ENCODE measurements at places on chromosomes 3 and 15.

DNA sequence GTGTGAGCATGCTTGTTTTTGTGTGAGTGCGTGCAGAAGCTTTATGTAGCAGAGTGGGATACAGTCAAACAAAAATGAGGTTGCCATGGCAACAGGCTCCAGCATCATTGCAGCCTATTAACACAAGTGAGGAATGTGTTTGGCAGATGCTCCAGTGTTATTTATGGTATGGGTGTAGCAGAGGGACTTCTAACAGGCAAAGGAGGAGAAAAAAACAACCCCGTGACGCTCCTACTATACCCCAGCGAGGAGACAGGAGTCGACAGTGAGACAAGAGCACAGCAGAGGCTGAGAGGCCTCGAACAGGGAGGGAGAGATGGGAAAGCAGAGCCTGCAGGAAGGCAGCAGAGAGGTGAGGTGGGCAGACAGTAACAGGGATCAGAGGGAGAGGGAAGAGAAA is 4.9 kb downstream of the ADCY5 start:
- DNase-seq, result peak; percentile 40

DNA sequence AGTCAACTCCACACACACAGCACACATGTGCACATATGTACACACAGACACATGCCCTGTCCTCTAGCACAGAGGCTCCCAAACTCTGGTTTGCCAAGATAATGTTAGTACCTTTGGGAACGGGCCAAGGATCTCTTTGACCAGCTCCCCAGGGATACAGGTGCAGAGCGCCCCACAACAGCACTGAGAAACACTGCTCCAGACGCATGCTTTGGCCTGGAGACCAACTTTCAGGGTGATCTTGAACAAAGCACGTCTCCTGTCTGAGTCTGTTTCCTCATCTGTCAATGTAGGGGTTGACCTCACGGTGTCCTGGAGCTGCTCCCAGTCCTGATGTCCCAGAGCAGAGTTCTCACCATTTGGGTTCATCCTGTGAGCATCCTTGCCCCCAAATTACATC is 15.9 kb upstream of the SKOR1 start:
- DNase-seq, result no peak

DNA sequence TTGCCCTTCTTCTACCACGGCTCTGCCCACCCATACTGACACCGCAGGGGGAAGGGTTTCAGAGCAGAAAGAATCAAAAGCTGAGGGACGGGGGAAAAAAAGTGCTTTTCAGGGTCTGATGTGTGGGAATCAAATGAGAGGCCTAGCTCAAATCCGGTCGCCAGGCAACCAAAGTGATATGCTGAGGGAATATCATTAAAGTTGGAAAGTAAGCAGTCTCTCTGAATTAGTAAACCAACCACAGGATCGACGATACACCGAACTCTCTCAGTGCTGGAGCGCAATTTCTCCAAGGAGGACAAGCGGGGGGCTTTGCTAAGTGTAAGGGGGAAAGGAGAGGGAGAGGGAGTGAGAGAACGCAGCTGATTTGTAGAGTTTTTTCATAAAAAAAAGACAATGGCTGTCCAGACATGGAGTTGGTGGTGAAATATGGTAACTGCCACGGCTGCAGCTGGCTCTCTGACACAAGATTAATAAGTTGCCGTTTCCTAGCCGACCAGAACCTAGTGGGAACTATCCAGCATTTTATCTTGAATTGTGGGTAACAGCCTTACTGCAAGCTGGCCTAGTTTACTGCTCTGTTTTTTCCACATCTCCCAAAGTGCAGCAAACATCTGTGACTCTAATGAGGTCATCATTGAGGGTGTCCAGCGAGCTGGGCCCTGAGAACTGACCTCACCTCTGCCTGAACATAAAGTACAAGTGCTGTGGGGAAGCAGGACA is 530.2 kb downstream of the SOX2 start:
- peak; percentile 58 for DNase-seq

GRCh38 chr3:28290863-28291300 is 49.5 kb downstream of the CMC1 start:
- DNase-seq, result no peak

GRCh38 chr15:77030048-77030927 is 35.4 kb downstream of the PSTPIP1 start:
- DNase-seq, result no peak

DNA sequence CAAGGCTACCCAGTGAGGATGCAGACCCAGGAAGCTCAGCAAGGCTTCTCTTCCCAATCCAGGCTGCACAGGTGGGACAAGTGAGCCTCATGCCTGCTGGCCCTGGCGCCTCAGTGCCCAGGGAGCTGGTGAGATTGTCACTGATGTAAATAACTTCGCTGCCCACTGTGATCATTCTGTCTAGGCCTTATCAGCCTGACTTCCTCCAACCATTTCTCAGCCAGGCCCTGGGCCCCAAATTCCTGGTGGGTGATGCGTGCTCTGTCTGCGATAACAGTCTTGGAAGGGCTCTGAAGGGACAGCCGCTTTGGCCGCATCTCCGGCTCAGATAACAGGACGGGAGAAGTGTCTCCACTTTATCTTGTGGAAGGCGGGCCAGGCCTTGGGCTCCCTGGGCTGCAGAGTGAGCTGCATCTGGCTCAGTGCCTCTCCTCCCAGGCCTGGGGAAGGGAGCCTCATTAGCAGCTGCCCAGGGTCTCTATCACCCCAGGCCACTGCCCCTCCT is 2.2 kb upstream of the FBLN2 start:
- DNase-seq, result no peak

GRCh38 chr15:57143511-57144078 is 225.2 kb downstream of the TCF12 start:
- no peak for DNase-seq

GRCh38 chr3:113186566-113186965 is 24.8 kb upstream of the BOC start:
- DNase-seq, result no peak

DNA sequence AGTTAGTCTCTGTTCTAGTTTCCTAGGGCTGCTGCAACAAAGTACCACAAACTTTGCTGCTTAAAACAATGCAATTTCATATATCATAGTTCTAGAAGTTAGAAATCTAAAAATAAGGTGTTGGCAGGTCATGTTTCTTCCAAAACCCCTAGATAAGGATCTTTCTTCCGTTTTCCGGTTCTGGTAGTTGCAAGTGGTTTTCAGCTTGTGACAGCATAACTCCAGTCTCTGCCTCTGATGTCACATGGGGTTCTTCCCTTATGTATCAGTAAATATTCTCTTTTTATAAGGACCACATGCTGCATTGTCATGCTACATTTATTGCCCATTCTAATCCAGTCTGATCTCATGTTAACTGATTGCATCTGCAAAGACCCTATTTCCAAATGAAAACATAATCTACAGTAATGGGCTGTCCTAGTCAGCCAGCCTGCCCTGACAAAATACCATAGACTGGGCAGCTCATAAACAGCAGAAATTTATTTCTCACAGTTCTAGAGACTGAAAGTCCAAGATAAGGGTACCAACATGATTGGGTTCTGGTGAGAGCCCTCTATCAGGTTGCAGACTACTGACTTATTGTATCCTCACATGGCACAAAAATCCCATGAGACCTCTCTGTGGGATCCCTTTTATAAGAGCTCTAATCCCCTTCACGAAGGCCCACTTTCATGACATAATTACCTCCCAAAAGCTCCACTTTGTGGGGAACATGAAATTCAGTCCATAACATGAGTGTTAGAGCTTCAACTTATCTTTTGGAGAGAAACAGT is 642.0 kb upstream of the NAALADL2 start:
- no peak for DNase-seq

All from caudate nucleus (tissue), 63 donors.